Frontal cortex (tissue), 4 donors: ENCODE measurements at places on chromosomes 5 and 9.

DNA sequence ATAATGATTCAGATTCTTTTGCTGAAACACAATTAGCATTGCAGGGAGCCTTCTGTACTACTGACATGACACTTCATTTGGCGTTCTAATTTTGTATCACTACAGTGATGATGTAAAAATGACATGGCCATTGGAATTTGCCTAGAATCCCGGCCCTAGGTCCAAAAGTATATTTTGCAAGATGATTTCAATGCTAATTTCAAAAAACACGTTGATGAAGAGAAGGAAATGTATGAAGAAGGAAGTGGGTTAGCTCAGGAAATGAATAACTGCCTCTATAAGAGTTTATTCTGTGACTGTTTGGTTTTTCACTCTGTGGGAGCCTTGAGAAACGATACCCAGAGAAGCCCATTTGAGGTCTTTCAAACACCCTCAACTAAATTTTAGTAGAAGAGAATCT, 59.3 kb downstream of the OSTF1 start:
- no peak for DNase-seq

- DNase-seq = no peak
Observed at GRCh38 chr5:113489299-113489698, 1.0 kb upstream of the MCC start.

DNA sequence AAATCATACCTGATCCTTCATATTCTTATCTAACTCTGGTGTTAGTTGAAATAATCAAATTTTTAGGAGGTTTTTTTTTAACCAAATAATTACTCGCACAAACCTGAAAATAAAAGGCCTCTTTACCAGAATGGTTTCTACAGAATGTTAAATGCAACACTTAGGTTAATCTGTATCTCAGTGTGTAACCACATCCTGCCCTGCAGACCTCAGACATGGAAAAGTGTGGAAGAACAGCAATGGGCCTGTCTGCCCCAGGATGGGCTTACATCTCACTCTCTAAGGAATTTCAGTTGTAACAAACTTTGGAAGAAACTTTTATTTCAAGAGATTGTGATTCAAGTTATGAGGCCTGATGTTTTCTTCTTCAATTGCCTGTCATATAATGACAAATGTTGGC, 32.5 kb upstream of the MIER3 start:
- DNase-seq = no peak

DNA sequence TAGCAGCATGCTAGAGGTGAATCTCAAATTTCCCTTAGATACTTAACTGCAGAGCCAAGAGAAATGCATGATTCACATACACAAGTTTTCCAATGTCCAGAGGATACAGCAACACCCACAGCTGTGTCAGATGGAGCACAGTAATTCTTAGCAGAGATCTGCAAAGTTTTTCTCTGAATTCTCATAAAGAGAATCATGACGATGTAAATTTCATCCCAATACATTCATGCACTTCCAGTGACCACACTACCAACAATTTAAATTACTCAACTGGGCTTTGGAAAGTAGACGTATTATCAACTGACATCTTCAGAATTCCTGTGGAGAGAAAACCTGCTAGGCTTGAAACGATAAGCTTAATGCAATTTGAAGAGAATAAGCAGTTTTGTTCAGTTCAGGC, 378.8 kb upstream of the TLE4 start:
- DNase-seq = no peak

DNA sequence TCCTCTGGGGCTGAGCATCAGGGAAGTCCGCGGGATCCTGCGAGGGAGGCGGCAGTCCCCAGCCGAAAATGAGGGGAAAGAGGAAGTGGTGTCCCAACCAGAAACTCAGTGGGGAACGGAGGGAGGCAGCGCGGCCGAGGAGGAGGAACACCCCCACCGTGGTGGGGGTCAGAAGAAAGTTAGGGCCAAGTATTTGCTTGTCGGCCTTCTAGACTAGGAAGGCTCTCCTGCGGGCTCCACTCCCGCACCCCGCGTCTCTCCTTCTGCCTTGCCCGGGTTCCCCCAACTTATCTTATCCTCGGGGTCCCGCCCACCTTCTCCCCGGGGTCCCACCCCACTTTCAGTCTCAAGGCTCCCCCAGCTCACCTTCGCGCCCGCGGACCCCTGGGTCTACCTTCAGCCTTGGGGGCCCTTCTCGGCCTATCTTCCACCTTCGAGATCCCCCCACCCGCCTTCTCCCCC, 557 bp upstream of the PHF2 start:
- DNase-seq = peak; percentile 56

- DNase-seq = no peak
Observed at GRCh38 chr9:12785941-12786340, 11.1 kb downstream of the LURAP1L start.

GRCh38 chr5:130923543-130924124, 241.4 kb downstream of the HINT1 start:
- no peak for DNase-seq

- no peak for DNase-seq
Observed at GRCh38 chr9:79880626-79881025, 308.9 kb downstream of the TLE4 start.

- no peak for DNase-seq
Observed at GRCh38 chr5:171997011-171997410, 9.4 kb downstream of the FBXW11 start.

GRCh38 chr5:60891667-60892066, 47.6 kb upstream of the ELOVL7 start:
- no peak for DNase-seq

DNA sequence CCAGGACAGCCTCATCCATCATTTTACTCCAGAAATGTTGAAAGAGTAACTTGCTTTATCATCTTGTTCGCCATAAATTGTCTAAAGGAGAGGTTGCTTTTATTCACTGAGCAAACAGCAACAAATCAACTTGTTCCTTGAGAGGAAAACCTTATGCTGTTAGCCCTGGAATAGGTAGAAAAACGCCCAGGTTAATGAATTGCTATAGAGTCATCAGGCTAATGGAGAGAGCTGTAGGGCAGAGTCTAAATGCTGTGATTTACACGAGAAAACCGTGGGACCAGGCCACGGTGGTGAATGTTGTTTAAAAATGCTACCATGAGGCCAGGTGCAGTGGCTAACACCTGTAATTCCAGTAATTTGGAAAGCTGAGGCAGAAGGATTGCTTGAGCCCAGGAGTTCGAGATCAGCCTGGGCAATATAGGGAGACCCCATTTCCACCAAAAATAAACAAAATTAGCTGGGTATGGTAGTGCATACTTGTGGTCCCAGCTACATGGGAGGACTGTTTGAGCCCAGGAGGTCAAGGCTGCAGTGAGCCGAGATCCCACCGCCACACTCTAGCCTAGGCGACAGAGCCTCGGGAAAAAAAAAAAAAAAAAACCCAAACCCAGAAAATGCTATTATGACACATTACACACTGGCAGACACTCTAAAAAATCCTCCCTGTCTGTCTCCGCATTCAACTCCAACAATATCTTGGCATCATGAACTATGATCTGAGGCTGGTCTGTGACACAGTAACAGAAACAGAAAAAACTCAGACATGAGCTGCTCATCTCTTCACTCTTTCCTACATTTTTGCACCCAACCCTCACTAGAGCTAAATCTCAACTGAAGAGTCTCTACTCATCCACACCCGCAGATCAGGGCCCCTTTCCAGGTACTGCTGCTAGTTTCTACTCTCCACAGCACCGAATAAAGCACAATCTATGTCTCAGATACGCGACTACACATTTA, 118.6 kb upstream of the RETREG1 start:
- no peak for DNase-seq

- no peak for DNase-seq
Observed at GRCh38 chr5:9151684-9152427, 394.0 kb downstream of the SEMA5A start.

DNA sequence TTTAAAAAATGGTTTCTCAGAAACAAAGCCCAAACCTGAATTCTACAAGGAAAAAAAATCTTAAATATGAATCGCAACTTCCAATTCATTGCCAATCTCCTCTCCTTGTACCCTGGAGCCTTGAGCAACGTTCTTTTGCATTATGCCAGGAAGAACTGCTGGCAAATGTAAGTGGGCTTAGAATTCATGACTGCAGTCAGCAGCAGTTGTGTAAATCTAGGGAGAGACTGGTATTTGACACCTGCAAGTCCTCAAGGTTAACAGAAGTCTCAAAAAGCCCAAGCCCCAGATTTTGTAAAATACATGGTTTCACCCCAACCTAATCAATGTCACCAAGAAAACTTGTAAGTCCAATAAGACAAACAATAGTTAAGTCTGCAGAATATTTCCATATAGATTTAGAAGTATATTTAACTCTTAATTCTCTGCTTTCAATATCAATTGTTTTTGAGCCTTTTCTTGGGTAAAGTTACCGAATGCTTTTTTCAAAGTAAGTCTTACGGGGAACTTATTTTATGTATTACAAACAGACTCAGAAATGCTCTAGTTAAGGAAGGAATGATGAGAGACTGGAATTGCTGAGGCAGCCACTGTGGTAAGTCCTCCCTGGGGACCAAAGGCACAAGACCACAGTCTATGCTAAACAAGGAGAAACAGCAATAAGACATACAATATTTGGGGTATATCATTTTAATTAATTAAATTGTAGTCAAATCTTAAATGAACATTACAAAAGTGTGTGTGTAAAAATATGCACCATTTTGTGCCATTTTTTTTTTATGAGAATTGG, 31.3 kb downstream of the ELL2 start:
- DNase-seq = no peak

GRCh38 chr9:122031776-122032175, 61.3 kb downstream of the TTLL11 start:
- no peak for DNase-seq

GRCh38 chr9:4012441-4012840, 287.4 kb downstream of the GLIS3 start:
- no peak for DNase-seq

- no peak for DNase-seq
Observed at GRCh38 chr5:50550267-50550666, 109.2 kb upstream of the EMB start.

DNA sequence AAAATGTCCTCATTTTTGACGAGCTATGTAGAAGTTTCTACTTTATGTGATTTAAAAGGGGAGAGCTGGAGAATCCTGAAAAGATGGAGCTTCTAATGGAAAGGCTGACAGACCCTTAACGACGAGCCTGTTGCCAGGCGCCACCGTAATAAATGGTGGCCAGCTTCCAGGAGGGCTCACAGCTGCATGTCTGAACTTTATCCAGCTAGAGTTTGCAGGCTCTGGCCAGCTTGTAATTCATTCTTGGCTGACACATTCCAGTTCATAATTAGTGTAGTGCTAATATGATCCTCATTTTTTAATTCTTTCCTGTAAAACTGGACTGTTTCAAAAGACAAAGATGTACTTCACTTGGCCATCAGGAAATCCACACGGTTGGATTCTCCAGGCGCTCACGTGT, 246.7 kb downstream of the GAS1 start:
- peak; percentile 8 for DNase-seq

DNA sequence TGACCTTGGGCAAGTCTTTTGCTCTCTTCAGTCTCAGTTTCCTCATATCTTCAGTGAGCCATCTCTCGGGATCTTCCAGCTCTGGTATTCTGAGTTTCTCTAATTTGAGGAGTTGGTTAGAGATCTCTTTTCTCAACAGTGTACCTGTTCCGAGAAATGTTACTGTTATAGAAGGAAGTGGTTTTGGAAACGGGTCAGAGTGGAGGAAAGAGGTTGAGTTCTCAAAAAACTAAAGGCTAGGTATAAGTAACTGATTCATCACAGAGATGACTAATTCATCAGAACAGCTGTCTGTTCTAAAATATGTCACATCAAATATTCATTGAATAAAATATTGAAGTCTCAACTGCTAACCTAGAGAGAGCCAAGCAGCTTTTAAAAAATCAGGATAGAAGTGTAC, 106.6 kb downstream of the PALM2AKAP2 start:
- no peak for DNase-seq

GRCh38 chr9:113872485-113873143, 3.5 kb upstream of the ZNF618 start:
- no peak for DNase-seq

DNA sequence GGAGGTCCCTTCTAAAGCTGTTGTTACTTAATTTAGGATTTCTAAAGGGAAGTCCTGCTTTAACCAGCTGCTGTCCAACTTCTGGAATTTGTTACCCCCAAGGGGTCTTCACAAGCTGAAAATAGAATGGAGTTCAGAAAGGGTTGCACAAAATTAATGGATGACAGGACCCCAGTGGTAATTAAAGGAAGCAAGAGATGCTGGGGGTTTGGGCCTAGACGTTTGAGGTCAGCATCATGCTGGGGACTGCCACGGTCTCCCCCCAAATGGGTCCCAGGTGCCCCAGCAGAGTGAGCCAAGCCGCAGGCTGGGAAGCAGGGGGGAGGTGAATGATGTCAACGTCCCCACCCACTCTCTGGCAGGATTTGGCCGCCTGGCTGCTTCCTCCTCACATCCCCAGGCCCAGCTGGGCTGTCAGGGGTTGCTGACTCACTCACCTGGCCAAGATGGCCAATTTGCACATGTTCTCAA, 97.5 kb upstream of the ARAP3 start:
- no peak for DNase-seq

GRCh38 chr5:115402822-115403577, 106.5 kb upstream of the CCDC112 start:
- DNase-seq = no peak

- no peak for DNase-seq
Observed at GRCh38 chr5:54017580-54017979, 292.8 kb downstream of the ARL15 start.

GRCh38 chr5:89105171-89105695, 222.2 kb upstream of the MEF2C start:
- DNase-seq = no peak

DNA sequence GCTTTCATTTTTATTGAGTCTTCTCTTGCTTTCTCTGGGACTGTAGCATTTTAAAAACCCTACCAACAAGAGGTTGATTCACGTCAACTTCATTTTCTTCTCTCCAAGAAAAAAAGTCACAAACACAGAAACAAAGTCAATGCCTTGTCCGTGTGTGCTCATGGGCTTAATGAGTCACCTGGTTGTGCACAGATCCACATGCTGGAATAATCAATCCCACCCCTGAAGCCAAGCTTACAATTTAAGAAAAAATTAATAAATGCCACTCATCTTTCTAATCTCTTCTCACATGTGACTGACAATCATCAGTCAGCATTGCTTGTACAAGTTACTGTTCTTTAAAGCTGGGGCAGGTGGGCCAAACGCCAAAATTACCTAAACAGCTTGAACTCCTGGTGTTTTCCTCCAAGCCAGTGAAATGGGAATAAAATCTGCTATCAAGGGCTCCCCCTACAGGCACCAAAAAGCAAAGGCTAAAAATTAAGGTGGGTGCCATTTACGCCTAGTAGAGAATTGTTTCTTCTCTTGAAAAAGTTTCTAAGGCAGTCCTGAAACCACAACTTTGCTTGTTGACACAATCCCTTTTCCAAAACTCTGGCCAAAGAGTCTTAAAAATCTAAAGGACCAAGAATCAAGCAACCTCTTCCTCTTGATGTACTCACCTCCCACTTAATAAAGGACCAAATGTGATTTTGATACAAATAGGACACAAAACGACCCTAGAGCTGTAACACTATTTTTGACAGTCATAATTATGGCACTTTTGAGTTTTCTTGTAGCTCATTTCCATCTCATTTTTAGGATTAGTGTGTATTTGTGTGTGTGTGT, 21.3 kb downstream of the TRMO start:
- peak; percentile 12 for DNase-seq

- DNase-seq = no peak
Observed at GRCh38 chr5:78888580-78889368, 96.3 kb downstream of the ARSB start.
